Hypothalamus (tissue), 51 donors: ENCODE measurements at places on chromosomes 1 and 21.

DNA sequence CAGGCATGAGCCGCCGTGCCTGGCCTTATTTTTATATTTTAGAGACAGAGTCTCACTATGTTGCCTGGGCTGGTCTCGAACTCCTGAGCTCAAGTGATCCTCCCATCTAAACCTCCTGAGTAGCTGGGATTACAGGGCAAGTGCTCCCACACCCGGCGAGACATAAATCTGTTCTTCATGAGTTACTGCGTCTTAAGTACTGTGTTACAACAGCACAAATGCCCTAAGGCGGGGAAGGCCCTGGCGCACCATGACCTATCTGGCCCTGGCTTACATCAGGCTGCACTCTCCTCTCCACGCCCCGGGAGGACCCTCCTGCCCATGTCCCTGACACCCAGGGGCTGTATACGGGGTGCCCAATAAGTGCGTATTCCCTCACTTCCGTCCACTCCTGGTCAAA, 4.3 kb downstream of the GPR153 start:
- DNase-seq, result no peak

DNA sequence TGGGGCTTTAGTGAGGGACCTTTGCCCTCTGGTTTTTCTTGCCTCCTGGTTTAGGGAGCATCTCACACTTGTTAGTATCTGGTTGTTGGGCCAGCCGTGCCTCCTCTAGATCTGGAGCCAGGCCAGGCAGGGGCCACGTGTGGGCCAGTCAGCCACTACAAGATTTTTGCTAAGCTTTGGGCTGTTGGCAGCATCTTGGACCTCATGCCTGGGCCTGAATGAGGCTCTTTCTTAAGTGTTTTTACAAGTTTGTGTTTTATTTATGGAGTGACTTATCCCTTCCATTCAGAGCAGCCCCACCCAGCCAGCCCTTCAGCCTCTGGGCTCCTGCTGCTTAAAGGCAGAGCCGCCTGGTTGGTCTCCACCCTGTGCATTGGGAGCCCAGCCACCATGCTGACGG, 1.6 kb upstream of the SH3BGRL3 start:
- DNase-seq, result peak; percentile 21

- DNase-seq, result no peak
Observed at GRCh38 chr21:30336596-30336995, 898 bp downstream of the KRTAP27-1 start.

GRCh38 chr1:184973272-184974055, 844 bp downstream of the NIBAN1 start:
- no peak for DNase-seq

- no peak for DNase-seq
Observed at GRCh38 chr1:40075266-40075665, 21.8 kb downstream of the PPT1 start.

GRCh38 chr1:200945111-200945510, 50.4 kb downstream of the INAVA start:
- DNase-seq, result no peak

- DNase-seq, result no peak
Observed at GRCh38 chr1:179082999-179083335, 1.1 kb downstream of the TOR3A start.

GRCh38 chr1:221655766-221656305, 86.1 kb downstream of the DUSP10 start:
- DNase-seq, result no peak

GRCh38 chr1:47534436-47534835, 96.6 kb downstream of the FOXD2 start:
- DNase-seq, result no peak

DNA sequence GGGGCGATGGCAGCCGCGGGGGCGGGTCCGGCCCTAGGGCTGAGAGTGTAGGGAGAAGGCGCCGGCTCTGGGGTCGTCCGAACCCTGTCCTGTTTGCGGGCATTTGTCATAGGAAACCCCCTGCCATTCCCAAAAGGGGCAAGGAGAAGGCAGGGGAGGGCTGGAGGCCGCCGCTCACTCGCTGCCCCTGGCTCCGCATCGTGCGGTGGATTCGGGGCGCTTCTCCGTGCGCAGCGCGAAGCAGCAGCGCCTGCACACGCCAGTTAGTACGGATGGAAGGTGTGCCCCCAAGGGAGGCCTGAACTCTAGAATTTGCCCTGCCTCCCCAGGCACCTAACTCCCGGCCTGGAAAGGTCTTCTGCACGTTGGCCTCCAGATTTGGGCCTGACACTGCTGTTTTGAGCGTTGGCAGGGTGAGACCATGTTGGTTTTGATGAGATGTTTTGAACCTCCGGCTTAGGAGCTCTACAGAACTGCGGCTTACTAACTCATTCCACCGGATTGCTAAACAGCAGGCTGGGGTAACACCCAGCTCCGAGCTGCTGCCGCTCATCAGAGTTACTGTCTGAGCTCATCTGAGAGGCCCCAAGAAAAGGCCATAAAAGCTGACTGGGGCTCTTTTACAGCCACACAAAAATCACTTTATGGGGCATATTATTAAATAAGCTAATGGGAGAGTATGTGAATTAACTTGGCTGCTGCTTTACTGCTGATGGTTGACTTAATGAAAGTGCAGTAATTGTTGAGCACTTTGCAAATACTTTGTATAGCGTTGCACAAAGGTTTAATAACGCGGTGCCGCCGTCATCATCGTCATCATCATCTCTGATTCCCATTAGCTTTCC, 987 bp downstream of the GPR137B start:
- DNase-seq, result no peak

DNA sequence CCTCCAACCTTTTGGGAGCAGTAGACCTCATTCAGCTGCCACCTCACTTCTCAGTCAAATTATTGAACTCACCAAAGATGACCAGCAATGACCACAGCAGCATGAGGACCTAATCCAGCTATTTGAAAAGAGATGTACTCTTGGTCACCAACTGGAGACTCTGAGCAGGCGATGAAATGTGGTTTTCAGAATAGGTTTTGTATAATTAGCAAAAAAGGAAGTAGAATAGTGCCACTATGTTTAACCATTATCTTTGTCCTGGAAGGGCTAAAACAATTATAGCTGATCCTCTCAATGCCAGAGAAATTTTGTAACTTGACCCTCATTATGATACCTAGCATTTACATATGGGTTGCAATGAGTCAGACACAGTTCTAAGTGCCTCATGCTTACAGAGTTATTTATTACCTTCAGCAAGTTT, at the start of gene FCRL2:
Gene FCRL2 (minus strand): TSS at position 162 of the 421 bp plus-strand sequence. CDS start 59 bp downstream, at position 103.
- DNase-seq, result no peak

DNA sequence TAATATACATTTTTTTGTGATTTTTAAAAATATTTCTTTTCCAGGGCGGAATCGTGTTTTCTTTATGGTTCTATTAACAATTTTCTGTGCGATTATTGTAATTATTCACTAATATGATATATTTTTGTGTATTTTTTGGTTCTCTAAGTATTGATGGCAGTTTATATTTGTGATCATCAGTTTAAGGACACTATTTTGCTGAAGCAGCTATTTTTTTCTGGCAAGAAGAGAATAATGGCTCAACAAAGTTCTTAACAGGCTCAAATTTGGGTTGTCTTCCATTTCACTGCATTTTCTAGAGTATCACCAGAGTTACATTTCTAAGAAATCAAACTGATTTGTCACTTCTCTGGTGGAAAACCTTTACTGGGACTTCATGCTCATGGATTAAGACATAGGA, 178.4 kb downstream of the HS2ST1 start:
- DNase-seq, result no peak

- DNase-seq, result no peak
Observed at GRCh38 chr1:8152731-8153702, 126.9 kb upstream of the ERRFI1 start.

- no peak for DNase-seq
Observed at GRCh38 chr1:173329726-173330125, 122.6 kb upstream of the TNFSF4 start.

DNA sequence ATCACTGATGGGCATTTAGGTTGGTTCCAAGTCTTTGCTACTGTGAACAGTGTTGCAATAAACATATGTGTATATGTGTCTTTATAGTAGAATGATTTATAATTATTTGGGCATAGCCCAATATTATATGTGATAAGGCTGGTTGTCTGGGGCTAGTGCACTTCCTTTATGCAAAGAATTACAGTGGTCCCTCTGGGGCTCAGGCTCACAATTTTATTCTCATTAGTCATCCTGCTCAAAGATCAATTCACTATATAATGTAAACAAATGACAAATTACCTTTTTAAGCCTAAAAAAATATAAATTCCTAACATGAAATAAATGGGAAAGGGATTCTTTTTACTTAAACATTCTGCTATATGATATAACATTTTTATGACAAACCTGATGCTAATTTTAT, 5.0 kb downstream of the PLPPR4 start:
- no peak for DNase-seq

DNA sequence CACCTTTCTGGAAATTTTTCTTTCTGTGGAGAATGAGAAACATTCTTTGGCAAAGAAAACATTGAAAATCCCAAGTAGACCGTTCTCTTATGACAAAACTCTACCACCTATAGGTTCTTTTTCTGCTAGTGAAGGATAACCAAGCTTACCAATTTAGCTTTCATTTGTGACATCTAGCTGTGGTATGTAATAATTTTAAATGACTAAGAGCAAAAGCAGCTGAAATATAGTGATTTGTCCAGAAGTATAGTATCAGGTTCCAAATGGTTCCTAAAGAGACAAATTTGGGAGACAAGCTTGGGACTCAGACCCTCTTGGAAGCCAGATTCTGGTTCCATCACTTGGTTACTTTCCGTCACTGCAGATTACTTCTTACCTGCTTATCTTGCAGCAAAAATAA, 24.4 kb downstream of the FUBP1 start:
- no peak for DNase-seq

DNA sequence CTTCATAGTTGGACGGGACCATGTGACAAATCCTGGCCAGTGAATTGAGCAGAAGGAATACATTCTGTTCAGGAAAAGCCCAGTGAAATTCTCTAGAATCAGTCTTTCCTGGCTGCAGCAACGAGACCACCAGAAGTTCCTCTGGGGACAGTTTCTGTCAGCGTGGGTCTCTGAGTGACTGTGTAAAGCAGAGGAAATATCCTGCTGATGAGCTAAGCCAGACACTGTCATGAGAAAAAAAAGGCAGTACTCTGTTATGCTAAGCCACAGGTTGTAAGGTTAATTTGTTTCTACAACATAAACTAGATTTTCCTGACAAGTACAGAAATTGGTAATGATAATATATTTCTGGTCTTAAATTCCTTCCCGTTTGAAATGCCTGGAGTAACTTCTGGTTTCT, 664.4 kb downstream of the LMO4 start:
- DNase-seq, result no peak

DNA sequence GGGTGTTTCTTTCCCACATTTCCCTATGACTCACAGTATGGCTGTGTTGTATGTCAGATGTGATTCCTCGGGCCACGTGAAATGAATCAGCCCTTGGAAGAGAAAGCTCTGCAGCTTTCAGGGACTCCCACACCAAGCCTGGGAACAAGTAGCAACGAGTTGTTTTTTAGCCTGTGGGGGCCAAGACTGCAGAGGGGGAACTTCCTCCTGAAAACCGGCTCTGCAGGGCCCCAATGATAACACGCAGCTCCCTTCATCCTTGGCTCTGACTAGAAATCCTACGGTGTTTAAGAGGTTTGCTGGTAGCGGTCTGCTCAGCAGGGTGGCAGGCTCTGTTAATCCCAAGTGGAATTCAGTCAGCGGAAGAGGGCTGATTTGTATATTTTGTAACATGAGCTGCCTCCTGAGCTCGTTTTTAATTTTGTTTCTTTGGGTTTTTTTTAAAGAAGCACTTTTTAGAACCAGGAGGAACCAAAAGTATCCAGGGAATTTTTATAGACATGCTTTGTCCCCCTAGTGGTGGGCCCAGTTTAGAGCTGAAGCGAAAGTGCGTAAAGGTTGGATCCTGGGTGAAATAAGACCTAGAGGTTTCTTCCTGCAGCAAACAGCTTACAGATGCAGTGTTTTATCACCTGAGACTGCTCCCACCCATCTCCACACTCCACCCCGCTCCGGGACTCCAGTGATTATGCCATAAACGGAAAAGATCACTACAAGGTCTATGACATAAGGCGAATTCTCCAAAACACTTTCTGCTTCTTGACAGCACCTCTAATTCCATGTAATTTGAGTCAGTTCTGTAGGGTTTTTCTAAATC, 48.8 kb downstream of the LAMC2 start:
- no peak for DNase-seq

- DNase-seq, result no peak
Observed at GRCh38 chr21:18617291-18617690, 213.7 kb upstream of the TMPRSS15 start.

DNA sequence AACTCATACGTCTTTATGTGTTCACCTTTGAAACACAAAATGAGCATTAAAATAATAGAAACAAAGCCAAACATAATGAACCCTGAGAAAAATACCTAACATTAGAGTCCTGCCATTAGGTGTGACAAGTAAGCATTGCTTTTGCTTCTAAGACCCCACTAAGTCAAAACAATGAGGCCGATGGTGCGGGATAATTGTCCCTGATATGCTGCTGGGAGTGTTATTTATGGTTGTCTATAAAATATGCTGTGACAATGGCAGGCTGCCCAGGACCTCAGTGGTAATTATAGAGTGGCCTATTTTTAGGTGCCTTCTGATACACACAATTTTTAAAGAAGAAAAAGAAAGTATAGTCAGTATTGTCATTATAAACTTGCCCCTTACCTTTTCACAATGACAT, 1423.1 kb downstream of the AMY1C start:
- no peak for DNase-seq

- no peak for DNase-seq
Observed at GRCh38 chr1:1373815-1374588, 1.0 kb downstream of the AURKAIP1 start.

GRCh38 chr1:236733653-236734052, 47.4 kb downstream of the ACTN2 start:
- DNase-seq, result no peak

- DNase-seq, result no peak
Observed at GRCh38 chr1:234605983-234606783, 3.8 kb downstream of the IRF2BP2 start.

- DNase-seq, result no peak
Observed at GRCh38 chr1:5572794-5573193, 419.4 kb downstream of the NPHP4 start.

GRCh38 chr1:196545222-196545621, 63.0 kb downstream of the KCNT2 start:
- no peak for DNase-seq

- DNase-seq, result no peak
Observed at GRCh38 chr1:152359906-152360305, at the start of gene FLG2. FLG2 (minus strand) TSS chr1:152360006; CDS start chr1:152358884, 1,122 bp downstream.

DNA sequence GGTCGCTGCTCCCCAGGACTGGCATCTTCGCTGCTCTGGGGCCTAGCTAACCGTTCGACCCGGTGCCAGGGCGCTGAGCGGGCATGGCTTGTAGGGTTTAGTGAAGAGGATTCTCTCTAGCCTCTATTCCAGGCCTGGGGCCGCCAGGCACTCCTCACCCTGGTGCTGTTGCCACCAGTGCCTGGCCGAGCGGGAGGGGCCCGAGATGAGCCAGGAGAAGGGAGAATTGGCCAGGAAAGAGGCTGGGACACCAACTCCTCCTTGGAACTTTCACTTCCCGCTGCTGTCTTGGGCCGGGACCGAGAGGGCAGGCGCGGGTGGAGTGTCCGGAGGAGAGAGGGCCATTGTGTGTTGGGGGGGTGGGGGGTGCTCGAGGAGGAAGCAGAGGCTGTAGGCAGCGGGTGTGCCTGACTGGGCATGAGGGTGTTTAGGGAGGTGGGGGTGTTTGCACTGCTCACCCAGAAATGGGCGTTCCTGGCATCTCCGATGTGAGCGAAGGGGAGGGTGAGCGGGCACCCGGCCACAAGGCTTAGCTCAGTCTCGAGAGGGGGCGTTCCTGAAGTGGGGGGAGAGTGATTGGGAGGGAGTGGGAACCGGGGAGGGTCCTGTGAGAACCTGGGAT, 772 bp downstream of the ADAM15 start:
- DNase-seq, result peak; percentile 51

- no peak for DNase-seq
Observed at GRCh38 chr1:20867062-20867461, 80.0 kb upstream of the HP1BP3 start.
